Fibroblast of skin of left biceps (primary cell): ENCODE measurements at places on chromosomes 2 and 18.

DNA sequence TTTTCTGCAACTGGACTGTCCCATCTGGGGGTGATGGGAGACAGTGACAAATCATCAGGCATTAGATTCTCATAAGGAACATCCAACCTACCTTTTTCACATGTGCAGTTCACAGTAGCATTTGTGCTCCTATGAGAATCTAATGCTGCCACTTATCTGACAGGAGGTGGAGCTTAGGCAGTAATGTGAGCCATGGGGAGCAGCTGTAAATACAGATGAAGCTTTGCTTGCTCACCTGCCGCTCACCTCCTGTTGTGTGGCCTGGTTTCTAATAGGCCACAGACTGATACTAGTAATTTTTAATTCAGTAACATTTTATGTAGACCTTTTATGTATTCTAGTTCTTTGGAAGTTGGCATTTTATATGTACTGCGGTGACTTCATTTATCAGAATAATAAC is 180.1 kb upstream of the SPOPL start:
- DNase-seq, result no peak

GRCh38 chr2:240140511-240140910 is at the start of gene OTOS:
TSS of gene OTOS (minus strand) at chr2:240140658. CDS start at chr2:240140326, 332 bp downstream.
- DNase-seq, result no peak

GRCh38 chr2:189297446-189297845 is 117.9 kb upstream of the COL5A2 start:
- peak; percentile 72 for DNase-seq

DNA sequence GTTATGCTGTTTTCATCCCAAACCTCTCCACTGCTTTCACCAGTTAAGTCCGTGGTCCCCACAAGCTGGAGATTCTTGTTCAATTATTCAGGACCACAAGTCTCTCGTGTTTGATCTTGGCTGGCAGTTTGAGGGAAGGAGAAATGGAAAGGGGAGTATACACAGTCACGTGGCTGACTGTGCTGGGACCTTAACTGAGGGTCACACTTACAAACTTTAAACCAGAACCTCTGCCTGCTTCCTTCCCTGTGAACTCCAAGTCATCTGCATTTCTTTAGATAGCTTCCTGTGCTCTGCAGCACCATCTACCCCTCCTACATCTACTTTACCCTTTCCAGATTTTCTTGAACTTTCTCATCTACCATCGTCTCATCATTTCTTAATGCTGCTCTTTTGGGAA is 91.7 kb downstream of the ARHGEF4 start:
- DNase-seq, result no peak

GRCh38 chr2:25972049-25972823 is 10.1 kb downstream of the KIF3C start:
- no peak for DNase-seq

DNA sequence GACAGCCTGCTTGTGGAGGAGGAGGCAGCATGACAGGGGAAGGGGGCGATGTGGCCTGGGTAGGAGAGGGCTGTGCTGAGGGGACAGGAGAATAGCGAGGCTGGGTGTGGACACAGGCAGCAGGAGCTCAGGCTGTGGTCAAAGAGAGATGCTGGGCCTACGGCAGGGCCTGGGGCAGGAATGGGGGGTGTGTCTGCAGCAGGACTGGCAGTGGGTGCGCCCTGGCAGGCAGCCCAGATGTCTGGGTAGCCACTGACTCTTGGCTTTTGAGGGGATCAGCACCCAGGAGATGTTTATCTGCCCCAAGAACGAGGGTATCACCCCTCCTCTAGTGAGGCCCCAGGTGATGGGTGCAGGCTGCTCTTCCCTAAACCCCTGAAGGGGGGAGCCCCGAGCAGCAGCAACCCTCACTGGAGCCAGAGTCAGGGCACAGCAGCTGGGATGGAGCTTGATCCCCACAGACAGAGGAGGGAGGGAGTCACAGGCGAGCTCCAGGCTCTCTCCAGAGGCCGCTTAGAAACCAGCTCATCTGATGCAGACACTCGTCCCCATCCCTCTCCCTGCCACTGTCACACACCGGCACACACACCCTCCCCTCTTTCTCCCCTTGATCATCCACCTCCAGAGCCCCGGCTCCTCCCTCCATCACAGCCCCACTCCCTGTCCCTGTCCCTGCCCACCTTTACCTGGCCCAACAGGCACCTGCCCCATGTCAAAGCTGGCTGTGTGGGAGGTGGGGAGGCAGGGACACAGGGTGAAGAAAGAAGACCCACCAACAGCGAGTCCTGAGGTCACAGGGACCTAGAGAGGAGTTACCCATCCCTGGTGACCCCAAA is 29.8 kb upstream of the TNS1 start:
- DNase-seq, result no peak

DNA sequence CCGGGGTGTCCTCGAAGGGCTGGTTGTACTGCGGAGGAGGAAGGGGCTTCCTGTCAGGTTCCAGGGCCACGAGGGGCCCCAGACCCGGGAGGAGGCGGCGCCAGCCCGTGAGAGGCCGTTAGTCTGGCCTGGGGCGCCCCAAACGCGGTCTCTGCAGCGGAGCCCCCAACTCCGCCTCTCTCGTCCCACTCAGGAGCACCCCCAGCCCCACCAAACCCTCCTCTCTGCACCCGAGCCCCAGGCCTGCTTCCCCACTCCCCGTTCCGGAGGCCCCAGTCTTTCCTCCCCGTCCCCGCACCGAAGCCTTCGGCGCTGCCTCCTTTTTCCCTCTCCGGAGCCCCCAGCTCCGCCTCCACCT is 473 bp downstream of the HJURP start:
- DNase-seq, result no peak

- DNase-seq, result no peak
These were observed 372.2 kb downstream of the NYAP2 start for GRCh38 chr2:225771701-225772100.
